Germinal center (tissue), 1 donor: ENCODE measurements at places on chromosomes 13 and 19.

DNA sequence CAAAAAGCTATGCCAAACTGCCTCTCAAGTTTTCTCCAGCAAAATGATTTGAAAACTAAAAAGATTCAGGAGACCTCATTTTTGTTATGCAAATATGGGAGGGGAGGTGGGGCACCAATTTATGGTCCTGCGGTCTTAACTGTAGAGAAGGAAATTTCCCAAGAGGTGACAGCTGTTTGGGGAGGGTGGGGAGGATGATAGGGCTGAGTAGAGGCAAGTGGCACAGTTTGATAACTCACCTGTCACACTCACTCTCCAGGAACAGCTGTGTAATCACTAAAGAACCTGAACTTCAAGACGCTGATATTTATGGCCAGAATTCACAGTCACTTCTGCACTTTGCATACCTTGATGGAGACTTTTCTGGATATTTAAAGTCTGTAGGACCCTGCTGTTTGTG is 232.9 kb upstream of the STARD13 start:
- no peak for DNase-seq

- no peak for DNase-seq
These were observed 12.0 kb downstream of the LPAR6 start for GRCh38 chr13:48400850-48401291.

GRCh38 chr19:34503531-34504272 is 22.1 kb downstream of the WTIP start:
- no peak for DNase-seq

GRCh38 chr13:105821337-105821736 is 714.1 kb downstream of the EFNB2 start:
- DNase-seq = no peak

- no peak for DNase-seq
These were observed 399.1 kb upstream of the GPC6 start for GRCh38 chr13:92827503-92827902.

- no peak for DNase-seq
These were observed 298.4 kb downstream of the SLITRK6 start for GRCh38 chr13:85500696-85501256.

GRCh38 chr13:77480066-77480465 is 55.4 kb upstream of the SCEL start:
- no peak for DNase-seq

GRCh38 chr19:1907563-1908363 is 2.6 kb downstream of the ADAT3 start:
- no peak for DNase-seq

DNA sequence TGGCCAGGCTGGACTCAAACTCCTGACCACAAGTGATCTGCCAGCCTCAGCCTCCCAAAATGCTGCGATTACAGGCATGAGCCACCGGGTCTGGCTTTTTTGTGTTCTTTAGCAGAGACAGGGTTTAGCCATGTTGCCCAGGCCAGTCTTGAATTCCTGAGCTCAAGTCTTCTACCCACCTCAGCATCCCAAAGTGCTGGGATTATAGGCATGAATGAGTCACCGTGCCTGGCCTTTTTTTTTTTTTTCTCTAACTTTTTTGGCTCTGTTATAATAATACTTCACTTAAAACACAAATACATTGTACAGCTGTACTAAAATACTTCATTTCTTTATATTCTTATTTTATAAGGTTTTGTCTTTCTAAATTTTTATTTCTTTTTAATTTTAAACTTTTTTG is 599.5 kb upstream of the PCDH9 start:
- DNase-seq = no peak

- DNase-seq = no peak
These were observed 3.5 kb downstream of the EGLN2 start for GRCh38 chr19:40802300-40803169.

- DNase-seq = no peak
These were observed 126.2 kb upstream of the SPACA7 start for GRCh38 chr13:112249644-112250610.

DNA sequence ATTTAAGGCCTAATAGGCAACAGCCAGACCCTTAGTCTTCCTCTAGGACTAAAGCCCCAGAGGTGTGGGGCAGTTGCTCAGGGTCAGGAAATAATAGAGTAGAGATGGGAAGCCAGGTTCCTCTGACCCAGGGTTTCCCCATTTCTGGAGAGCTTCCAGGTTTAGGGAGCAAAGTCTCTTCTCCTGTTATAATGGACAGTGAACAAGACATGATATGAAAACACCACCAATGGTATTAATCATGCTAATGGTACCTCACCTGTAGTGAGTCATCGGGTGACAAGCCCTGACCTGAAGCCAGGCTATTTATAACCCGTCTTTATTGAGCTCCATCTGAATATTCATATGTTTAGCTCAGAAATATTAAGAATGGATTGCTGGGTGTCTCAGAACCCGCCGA is 24.6 kb downstream of the BICRA start:
- DNase-seq = no peak

DNA sequence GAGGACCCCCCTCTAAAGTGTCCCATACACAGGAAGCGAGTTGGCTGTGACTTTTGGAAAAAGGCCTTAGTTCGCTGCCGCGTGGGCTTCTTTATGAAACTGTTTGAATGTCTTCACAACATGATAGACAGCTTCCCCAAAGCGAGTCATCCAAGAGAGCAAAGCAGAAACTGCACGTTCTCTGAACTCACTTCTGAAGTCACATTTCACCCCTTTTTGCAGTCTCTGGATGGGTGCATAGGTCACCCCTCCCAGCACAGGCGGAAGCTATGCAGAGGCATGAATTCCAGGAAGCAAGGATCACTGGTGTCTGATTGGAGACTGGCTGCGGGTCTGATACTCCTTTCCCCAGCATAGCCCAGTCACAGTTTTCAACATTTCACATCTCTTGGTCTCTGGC is 10.6 kb downstream of the GPI start:
- DNase-seq = no peak

- no peak for DNase-seq
These were observed 22.8 kb downstream of the ERICH6B start for GRCh38 chr13:45592758-45593157.

DNA sequence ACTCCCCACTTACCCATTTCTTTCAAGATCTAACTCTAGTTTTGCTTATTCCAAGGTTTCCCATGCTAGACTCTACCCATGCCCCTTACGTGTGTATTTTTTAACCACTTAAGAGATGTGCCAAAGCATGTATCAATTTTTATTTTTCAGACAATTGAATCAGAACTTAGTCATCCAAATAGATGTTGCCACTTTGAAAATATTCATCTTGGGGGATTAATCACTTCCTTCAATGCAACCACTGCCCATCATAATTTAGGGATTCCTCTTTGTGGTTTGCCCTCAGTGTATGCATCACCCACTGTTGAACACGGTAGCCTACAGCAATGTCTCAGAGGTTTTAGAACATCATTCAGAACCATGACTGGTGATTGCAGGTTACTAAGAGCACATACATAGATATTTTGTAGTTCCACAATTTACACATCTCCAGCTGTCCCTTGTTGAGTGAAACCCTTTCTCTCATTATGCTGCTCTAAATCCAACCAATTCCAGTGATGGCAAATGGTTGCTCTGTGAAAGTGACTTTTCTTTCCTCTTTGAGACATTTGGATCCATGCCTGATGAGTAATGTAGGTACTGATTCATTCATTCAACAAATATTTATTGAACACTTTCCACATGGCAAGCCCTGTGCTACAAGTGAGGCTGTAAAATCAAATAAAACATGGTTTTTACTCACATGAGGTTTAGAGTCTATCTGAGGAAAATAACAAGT is 60.6 kb upstream of the SERP2 start:
- no peak for DNase-seq

DNA sequence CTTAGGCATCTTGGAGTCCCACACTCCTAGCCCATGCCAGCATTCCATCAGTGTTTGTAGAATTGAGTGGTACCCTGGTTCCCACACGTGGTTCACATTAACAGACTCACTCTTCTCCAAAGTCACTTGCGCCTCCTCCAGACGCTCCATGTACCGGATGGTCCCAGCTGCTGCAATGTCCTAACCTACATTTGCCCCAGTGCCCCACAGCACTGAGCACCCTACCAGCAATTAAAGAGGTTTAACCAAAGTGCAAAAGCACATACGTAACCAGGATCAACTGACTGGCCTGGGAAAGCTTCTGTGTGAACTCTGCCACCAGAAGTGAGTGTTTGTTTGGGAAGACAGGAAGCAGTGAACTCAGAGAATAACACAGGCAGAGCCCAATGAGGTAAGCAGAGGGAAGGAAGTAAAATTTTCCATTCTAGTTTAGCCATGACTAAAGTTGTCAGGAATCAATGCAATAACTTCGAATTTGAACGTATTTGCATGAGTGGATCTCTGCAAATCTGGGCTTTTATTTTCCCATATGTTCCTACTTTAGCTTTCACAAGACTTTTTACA is 7.3 kb upstream of the MEDAG start:
- no peak for DNase-seq

GRCh38 chr13:109024611-109025010 is 395.2 kb downstream of the MYO16 start:
- no peak for DNase-seq

- DNase-seq = no peak
These were observed 215.7 kb downstream of the ZNF536 start for GRCh38 chr19:30587869-30588268.

- no peak for DNase-seq
These were observed 3.2 kb upstream of the SPACA6 start for GRCh38 chr19:51689751-51690453.

GRCh38 chr13:30408319-30409101 is 13.8 kb upstream of the UBE2L5 start:
- DNase-seq = peak; percentile 95

GRCh38 chr19:51599084-51599483 is 28.0 kb downstream of the ZNF175 start:
- no peak for DNase-seq

- no peak for DNase-seq
These were observed 13.7 kb upstream of the LRCH1 start for GRCh38 chr13:46539231-46539630.

GRCh38 chr19:19343016-19343362 is 22.4 kb downstream of the MAU2 start:
- no peak for DNase-seq

- peak; percentile 34 for DNase-seq
These were observed 9.5 kb upstream of the URAD start for GRCh38 chr13:27997904-27998522.

- DNase-seq = peak; percentile 78
These were observed 48.0 kb upstream of the KATNAL1 start for GRCh38 chr13:30355384-30355699.

GRCh38 chr19:12788682-12789097 is 2.6 kb upstream of the JUNB start:
- DNase-seq = no peak

GRCh38 chr19:30567536-30568232 is 195.5 kb downstream of the ZNF536 start:
- DNase-seq = no peak

- no peak for DNase-seq
These were observed 18.2 kb upstream of the ZNF543 start for GRCh38 chr19:57302020-57302465.

DNA sequence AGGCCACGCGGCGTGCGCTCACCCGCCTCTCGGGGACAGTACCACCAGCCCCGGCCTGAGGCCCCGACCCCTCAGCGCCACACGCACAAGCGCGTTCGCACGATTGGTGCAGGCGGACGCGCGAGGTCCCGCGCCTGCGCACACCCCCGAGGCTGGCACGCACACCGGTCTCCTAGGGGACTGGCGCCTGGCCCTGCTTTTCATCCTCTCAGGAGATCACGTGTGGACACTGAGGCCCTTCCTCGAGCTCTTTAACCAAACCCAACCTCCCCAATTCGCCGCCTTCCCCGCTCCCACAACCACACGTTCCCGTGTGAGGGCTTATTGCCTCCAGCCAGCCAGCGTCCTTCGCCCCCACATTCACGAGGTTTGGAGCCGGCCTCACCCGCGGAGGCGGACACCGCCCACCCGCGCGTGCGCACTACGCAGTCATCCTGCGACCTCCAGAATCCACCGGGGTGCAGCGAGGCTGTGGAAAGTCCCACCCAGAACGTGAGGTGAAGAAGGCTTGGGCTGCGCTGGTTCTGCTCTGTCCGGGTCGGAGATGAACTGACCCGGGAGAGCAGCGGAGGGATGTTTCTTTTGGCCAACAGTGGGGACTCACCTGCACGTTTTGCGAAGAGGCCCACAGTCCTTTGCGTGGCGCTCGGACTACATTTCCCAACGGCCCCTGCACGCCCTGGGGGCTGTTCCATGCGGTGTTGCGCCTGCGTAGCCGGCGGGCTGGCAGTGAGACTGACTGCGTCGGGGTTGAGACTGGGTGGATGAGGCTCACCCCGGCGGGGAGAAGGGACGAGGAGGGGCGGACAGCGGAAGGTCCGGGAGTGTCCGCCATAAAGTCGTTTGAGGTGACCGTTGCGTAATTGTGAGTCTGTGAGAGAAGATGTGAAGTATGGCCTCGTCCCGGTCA is 539 bp upstream of the ZNF667 start:
- peak; percentile 62 for DNase-seq

DNA sequence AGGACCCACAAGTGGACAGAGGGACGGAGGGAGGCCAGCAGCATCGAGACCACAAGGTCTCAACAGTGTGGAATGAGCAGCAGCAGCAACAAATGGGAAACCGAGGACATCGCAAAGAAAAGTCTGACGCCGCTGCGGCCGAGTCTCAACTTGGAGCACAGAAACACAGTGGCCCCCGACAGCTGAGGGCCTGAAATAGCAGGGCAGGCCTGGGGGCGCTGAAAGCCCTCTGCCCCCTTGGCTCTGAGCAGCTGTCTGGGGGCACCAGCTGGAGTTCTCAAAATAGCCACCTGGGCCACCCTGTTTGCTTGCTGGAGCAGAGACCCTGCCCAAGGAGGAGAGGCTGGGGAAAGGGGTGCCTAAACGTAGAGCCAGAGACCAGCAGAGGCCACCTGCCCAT is 5.9 kb upstream of the ISYNA1 start:
- no peak for DNase-seq

DNA sequence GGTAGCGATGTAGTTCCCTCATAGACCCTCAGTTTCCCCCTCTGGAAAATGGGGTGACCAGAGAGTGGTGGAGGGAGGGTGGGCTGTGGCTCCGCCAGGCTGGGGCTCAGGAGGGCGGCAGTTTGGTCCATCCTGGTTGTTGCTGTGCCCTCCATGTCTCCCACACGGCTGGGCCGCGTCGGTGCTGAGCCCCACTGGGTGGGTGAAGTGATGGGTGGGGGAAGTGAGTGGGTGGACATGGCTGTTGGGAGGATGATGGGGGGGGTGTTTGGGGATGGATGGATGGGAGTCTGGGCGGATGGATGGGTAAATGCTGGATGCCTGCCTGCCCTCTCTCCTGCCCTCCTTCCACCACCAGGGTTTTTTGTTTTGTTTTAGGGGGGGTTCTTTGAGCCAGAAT is 16.6 kb upstream of the EHD2 start:
- no peak for DNase-seq
